Sigmoid colon (tissue), 7 donors: ENCODE measurements at places on chromosomes 5 and 9. TPM values are rescaled to one million over a fixed set of nuclear protein-coding genes. Genes with fewer than 3 reads are reported as not detected.

- no peak for DNase-seq
Measured at GRCh38 chr5:137598399-137598798, 99.3 kb upstream of the SPOCK1 start.

DNA sequence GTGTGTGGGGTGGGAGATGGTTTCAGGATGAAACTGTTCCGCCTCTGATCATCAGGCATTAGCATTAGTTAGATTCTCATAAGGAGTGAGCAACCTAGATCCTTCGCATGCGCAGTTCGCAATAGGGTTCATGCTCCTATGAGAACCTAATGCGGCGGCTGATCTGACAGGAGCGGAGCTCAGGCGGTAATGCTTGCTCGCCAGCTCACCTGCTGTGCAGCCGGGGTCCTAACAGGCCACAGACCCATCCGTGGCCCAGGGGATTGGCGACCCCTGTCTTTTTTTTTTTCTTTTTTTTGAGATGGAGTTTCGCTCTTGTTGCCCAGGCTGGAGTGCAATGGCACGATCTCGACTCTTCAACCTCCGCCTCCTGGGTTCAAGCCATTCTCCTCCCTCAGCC, 119.1 kb downstream of the KCNIP1 start:
- peak; percentile 33 for DNase-seq

Gene TAS2R1
- not detected for total RNA-seq

Gene SPINK5
- 1.4 TPM for total RNA-seq

Gene PCDHB4
- 5.3 TPM for total RNA-seq

DNA sequence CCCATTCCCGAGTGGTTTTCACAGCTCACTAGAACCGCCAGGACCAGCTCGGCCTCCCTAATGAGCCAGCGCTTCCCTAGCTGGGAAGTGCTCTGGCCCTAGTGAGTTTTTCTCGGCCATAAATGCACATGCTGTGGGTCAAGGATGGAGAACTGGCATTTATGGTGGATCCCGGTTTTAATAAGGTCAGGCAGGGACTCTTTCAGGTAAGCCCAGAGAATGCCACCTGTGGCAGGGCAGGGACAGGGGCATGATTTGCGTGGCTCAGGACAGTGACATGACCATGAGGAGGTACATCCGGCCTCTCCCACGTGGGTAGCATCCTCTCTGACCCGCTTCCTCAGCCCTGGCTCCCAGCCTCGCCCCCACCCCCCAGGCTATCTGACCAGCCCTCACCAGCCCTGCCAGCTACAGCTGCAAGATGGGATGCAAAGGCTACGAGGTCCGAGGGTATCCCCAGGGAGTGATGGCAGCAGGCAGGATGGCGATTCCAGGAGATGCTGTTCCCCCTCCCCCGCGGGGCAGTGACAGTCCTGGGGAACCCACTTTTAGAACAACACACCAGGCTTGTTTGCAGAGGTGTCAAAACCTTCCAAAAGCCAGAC, 60.3 kb upstream of the ADAMTS2 start:
- DNase-seq: no peak

Gene SEMA6A
- total RNA-seq: 29.3 TPM

DNA sequence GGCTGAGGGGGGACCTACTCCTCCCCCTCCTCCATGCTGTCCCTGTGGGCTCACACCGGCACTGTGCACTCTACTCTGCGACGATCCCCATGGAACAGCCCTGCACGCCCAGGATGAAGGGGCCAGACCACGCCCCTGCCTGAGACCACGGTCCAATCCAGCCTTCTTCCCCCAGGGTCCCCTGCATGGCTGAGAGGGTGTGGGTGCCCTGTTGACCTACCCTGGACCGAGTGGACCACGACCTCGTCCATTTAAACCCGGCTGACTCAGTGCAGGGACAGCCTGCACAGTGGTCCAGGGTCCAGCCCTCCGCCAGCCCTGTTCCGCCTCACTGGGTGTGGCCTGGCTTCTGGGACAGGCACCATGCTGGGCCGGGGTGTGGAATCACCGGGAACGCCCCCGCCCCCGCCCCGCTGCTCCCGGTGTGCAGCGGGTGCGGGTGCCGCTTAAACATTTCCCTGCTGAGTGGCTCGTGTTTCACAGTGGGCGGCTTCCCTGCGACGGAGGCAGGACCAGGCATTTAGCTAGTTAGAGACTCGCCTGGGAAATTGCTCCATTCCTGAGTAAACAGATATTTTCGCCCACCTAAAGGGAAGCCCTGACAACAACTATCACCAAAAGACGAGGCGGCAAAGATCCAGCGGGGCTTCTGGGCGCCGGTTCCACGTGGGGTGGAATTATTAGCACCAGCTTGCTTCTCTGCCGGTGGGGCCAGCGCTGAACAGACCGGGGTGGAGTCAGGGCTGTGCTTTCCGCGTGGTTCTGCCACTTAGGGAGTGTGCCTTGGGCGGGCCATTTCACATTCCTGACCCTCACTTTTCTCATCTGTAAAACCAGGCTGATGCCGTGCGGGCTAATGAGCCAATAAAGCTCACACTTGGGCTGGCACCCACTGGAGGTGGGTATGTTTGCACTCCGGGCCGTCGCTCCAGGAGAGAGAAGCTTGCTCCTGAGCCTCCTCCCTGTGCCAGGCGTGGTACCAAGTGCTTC, 22.6 kb downstream of the DBH start:
- no peak for DNase-seq

DNA sequence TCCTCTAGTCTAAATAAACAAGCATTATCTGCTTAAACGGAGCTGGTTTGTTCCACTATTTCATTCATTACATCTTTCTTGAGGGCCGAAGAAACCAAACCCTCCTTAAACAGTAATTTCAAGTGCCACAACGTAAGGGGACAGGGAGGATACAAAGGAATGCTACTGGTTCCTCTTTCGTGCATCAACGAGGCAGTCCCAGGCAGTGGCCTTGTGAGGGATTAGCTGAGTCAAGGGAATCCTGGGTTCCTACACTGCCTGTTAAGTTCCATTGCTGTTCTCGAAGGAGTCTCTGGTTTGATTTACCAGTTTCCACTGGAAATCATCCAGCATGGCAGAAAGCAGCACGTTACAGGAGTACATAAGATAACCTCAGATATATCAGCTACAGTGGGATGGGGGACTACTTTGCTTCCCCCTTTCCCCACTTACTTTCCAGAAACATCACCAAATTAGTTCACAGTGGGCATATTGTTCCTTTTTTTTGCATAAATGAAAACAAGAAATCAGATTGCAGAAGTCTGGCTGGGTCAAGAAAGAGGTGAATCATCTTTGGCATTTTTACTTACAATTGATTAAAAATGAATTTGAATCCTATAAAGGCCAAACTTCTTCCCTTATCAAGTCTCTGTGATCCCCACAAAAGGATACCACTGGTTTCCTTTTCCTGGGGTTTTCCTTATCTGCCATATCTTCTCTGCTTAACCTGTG, 2.5 kb upstream of the RANBP3L start:
- DNase-seq: no peak

Gene HRCT1
- total RNA-seq: 6.4 TPM

DNA sequence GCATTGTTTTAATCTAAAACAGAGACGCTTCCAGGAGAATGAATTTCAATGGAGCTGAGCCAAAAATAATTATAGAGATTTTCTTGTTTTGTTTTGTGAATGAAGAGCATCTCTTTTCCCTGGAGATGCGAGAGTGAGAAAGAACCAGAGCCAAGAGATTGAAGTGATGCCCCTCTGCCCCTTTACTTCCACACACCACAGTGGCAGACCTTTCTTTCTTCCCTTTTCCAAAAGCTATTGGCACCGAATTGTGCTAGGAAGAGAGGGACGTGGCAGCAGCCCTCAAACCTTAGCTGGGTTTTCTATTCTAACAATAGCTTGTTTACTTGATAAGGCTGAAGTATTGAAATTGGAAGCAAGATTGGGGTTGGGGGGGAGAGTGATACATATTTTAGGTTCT, 133.0 kb upstream of the TMEM161B start:
- no peak for DNase-seq

Gene PCDH1
- total RNA-seq: 13.2 TPM

DNA sequence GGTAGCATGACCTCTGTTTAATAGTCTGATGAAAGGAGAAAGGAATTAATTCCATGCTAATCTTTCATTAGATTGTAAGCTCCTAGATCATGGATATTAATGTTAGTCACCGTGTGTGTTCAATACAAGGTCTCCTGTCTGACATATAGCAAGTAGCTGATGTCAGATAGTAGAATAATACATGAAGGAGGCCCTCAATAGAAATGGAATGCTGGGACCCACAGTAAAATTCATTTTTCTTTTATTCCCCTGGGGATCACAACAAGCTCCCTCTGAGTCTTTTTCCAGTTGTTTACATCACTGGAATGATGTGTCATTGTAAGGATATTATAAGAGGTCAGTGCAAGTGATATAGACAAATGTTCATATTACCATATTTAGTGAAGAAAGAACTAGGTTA, 240.3 kb upstream of the TRPC7 start:
- DNase-seq: no peak

GRCh38 chr9:38708759-38709158, 11.2 kb downstream of the FAM240B start:
- DNase-seq: no peak

Gene EPB41L4B
- 2.5 TPM for total RNA-seq

DNA sequence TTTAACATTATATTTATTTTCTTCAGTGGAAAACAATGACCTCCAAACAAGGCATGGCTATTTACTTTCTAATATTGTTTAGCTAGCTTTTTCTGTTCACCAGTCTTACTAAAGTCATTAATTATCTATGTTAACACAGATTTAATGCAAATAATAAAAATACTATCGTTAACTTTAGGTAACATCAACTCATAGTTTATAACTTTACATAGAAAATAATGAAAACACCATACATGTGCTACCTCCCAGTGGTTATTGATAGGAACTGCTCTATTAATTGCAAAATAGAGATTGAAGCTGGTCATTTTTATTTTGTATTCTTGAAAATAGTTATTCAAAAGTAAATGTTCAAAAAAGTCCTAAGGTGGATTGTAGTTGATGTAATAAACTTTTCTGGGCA, 78.3 kb upstream of the HCN1 start:
- no peak for DNase-seq

Gene CDX1
- not detected for total RNA-seq

DNA sequence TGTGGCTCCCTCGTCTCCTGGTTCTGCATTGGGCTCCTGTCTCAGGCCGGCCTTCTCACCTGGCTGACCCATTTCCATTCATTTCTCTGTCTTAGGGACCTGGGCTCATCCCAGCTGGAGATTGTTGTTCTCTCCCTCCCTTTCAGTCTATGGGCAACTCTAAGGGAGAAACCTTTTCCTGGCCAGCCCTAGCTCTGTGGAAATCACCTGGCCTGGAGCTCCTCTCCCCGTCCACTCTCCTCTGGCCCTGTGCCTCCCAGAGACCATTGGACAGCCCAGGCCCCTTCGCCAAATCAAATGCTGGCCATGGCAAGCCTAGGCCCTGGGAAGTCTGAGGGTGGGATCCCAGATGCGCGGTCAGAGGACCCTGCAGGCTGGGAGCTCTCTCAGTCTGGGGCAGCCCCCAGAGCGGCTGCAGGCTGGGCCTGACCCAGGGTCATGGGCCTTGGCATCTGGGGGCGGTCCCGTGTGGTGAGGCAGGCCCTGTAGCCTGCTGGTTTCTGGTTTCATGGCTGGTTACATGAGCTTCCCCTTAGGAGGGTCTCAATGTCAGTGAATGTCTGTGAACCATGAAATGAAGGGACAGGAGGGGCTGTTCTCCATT, 253.5 kb downstream of the AOPEP start:
- DNase-seq: no peak

GRCh38 chr5:102294886-102295395, 1.1 kb downstream of the SLCO4C1 start:
- no peak for DNase-seq

DNA sequence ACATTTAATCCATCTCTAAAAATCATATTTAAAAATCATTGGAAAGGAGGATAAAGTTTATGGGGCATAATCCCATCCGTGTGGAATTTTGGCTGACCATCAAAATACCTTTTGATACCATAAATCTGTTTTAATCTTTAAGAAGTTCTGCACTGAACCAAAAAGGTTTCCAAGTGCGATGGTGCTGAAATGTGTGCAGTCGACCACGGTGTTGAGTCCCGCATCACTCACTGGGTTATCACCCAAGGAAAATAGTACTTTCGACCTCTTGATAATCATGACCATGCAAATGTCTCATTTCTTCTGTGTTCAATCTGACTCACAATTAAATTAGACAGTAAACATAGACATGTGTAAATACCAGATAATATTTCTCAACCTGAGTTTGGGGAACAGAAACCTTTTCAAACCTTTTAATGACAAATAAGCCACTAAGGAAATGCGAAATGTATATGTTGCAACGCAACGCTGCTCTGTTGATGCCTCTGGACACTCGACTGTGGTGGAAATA, 62.0 kb upstream of the CDH6 start:
- DNase-seq: no peak

DNA sequence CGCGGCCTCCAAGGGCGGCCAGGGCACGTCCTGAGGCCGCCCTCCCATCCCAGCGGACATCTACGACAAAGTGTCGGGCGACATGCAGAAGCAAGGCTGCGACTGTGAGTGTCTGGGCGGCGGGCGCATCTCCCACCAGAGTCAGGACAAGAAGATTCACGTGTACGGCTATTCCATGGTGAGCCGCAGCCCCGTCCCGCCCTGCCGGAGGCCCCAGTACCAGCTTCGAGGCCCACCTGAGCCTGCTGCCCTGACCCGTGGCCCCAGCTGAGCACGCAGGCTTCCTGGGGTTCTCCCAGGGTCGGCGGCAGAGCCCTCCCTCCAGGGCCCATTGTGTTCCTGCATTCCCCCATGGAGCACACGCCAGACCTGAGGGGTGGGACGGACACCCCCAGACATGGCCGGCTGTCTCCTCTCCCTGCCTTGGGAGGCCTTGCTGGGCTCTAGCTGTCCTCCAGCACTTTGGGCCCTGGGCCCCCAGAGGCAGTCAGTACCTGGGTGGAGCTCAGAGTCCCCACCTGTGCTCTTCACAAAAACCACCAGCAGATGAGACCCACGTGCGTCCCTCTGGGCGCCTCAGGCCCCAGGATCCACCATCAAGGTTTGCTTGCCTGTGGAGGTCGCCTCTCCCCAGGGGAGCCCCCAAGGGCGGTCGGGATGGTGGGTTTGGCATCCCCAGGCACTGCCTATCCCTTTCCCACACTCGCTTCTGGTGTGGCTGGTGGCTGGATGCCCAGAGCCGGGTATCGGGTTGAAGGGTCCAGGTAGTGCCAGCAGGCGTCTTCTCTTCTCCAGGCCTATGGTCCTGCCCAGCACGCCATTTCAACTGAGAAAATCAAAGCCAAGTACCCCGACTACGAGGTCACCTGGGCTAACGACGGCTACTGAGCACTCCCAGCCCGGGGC, 1.0 kb downstream of the PHPT1 start:
- no peak for DNase-seq

Gene GFPT2
- 42.7 TPM for total RNA-seq

GRCh38 chr5:139641116-139642080, 6.8 kb upstream of the CXXC5 start:
- DNase-seq: peak; percentile 36

GRCh38 chr5:172932313-172933017, 26.8 kb upstream of the RPL26L1 start:
- DNase-seq: peak; percentile 91

- DNase-seq: peak; percentile 37
Measured at GRCh38 chr5:172188893-172189692, 1.1 kb upstream of the STK10 start.

DNA sequence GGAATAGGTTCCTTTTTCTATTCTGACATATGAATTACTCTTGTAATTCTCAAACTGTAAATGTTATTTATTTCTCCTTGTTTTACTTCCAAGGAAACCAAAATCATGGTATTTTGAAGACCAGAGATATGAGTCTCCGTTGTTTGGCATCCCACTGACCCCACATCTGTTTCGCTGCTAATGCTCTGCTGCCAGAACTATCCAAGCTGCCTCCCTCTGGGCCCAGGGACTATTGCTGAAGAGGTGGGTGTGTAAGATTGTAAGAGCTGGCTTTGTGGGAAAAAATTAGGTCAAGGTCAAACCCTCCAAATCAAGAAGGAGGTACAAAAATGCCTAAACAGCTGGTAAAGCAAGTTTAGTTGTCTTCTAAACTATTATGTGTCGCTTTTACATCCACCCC, 129.4 kb upstream of the MYO10 start:
- DNase-seq: no peak

Gene SQSTM1
- total RNA-seq: 351 TPM
